ENCODE measurements at places on chromosomes 7 and 10.

- DNase-seq = no peak
Measured at GRCh38 chr10:69180525-69181204, 631 bp downstream of the SUPV3L1 start.

GRCh38 chr10:11177926-11178471, 160.3 kb downstream of the CELF2 start:
- no peak for DNase-seq

GRCh38 chr10:129170812-129171211, 296.2 kb upstream of the MGMT start:
- DNase-seq = no peak

DNA sequence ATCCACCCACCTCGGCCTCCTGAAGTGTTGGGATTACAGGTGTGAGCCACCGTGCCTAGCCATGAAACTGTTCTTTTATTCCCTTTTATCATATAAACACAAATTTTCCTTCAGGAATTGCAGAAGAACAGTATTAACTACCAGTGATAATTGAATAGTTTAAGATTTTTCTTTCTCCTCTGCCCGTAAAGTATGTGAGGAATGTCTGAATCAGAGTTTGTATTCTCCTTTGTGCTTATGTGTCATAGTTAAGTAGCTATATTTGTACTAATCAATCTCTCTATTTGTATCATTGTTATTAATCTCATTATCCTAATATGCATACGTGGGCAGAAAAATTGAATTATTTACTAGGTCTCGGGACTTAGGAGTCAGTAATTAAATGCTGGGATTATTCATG, 83.6 kb downstream of the ZNF277 start:
- no peak for DNase-seq

- no peak for DNase-seq
Measured at GRCh38 chr10:128421371-128422160, 295.3 kb upstream of the MKI67 start.

- DNase-seq = no peak
Measured at GRCh38 chr10:78473006-78473405, 439.3 kb downstream of the RPS24 start.

GRCh38 chr7:23434147-23434917, 36.0 kb downstream of the IGF2BP3 start:
- no peak for DNase-seq

DNA sequence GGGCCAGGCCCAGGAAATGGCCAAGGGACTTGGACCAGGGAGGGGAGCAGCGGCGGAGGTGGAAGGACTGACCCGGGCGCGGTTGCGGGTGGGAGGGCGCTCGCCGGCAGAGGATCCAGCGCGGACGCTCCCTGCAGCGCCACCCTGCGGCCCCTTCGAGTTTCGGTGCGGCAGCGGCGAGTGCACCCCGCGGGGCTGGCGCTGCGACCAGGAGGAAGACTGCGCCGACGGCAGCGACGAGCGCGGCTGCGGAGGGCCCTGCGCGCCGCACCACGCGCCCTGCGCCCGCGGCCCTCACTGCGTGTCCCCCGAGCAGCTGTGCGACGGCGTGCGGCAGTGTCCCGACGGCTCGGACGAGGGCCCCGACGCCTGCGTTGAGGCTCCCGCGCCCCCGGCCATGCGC, 16.8 kb upstream of the ZNF467 start:
- DNase-seq = no peak

DNA sequence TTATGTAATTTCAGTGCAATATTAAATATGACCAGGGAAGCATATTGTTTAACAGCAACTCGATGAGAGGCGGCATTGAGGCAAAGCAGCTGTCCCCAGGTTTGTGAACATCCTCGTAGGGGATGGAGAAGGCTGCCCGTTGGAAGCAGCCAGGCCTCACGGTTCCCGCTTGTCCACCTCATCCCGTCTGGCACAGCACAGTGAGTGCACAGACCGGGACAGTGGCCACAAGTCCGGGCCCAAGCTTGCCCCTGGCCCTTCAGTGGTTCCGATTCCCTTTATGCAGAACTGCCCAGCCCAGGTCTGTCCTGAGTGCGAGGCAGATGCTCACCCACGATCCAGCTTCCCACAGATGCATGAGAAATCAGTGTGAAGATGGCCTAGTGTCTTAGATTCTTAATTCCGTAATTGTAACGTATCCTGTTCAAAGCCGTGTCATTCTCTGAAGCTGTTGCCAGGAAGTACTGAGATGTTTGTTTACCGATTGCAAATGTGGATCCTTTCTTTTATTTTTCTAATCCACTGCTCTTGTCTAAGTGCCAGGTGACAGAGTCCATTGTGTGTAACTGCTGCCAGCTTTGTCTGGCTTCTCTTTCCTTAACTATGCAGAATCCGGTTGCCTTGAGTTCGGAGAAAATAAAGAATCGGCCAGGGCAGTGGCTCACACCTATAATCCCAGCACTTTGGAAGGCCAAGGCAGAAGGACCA, 35.5 kb downstream of the PFKP start:
- DNase-seq = no peak

DNA sequence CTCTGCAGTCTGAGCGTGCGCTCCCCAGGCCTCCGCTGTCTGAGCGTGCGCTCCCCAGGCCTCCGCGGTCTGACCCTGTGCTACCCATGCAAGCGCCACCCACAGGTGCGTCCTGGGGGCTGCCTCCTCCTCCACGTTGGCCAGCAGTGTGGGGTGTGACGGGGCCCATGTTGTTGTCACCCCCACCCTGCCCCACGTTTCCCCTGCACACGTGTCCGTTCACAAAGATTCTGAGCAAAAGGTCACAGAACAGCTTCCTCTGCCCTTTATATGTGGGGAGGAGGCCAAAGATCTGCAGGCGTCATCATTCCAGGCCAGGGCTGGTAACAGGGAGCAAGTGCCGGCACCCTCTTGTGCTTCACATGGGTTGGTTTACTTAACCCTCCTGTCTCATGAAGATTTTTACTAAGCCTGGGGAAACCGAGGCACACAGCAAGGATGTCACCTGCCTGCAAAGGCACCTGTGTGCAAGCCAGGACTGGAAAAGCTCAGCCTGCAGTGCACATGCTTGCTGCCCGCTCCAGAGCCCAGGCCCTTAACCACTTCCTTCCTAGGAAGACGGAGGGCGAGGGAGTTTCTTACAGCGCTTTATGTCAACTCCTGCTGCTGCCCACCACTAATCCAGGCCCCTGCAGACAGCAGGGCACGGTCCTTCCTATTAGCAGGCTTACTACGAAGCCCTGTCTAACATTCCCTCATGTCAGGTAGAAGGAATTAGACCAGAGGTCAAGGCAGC, 4.8 kb downstream of the GPR146 start:
- no peak for DNase-seq

All from NCI-H1417 treated with DMSO at 0.1 percent for 48 hours (cell line).